ENCODE measurements at places on chromosomes 13 and 19.
A peak's percentile ranks its signal among the peaks of the same experiment; 100 is the strongest.

DNA sequence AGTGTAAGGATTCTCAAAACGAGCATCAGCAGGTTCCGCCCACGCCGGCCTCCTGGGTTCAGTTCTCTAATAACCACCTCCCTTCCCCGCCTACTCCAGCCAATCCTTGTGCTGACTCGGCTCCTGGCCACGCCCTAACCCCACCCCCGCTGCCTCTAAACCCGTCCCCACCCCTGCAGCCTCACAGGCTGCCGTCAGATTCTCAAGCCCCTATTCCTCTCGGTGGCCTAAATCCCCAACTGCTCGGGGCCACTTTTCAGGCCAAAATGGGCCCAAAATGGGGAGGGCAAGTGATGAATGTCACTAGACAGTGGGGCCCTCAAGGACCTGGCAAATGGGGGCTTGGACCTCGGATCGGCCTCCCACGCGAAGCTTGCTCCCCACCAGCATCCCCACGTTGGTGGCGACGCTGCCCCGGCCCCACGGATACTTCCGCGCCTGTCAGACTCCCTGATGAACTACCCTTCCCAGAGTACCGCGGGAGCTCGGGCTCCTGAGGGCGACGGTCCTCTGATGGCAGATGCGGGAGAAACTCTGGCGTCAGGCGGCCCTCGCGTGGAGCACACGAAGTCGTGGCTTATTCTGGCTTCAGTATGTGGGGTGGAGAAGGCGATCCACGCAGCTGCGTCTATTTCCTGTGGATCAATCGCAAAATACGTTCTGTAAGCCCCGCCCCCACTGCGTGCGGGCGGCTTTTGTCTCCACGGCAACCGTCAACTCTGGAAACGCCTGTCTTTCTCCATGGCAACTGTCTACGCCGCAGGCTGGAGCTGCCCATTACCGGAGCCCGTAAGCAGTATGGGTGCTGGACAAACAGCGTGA lies 24.8 kb downstream of the ZNF473 start:
- peak; percentile 66 for DNase-seq

DNA sequence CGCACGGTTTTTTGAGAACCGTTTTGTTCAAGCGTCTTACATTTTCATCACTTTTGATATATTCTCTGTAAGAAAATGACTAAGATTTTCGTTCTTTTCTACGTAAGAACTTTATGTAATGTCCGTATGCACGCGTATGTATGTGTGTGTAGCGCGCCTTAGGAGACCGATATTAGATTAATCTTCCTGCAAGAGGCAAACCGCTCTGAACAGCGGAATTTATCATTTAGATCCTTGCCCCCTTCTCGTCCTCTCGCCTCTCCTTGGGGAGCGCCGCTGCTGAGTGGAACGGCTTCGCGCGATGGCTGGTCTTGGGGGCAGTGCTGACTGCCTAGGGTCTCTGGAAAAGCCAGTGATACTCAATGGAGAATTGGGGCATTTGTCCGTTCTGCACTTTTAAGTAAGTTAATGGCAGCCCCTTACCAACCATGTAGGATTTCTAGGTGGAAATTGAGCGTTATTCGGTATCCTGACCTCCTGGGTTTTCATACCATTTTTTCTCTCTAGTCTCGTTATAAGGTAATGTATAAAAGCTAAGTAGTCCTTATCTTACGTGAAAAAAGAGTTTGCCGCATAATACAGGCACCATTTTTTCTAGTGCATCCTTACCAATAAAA lies 4.7 kb downstream of the MAB21L1 start:
- DNase-seq, result no peak

- DNase-seq, result no peak
These were observed 595.5 kb downstream of the SLITRK1 start for GRCh38 chr13:83286737-83287136.

GRCh38 chr19:39152066-39152465 lies 26.5 kb downstream of the PAK4 start:
- DNase-seq, result no peak

DNA sequence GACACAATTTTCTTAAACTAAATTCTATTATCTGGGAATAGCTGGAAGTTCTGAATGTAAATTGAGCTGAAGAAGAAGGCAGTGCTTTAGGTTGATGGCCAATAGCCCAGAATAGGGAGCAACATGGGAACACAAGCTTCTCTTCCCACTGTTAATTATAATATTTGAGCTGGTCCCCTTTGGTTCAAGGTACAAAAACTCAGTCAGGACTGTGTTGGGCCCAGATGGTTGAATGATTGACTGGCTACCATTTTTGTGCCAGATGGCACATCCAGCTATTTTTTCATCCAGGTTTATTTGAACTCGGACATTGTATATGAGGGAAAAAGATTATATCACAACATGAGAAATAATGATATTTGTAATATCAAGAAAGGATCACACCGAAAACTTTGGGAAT lies 458.9 kb downstream of the SLITRK1 start:
- DNase-seq, result no peak

- DNase-seq, result no peak
These were observed 31.3 kb upstream of the ASF1B start for GRCh38 chr19:14167576-14168138.

DNA sequence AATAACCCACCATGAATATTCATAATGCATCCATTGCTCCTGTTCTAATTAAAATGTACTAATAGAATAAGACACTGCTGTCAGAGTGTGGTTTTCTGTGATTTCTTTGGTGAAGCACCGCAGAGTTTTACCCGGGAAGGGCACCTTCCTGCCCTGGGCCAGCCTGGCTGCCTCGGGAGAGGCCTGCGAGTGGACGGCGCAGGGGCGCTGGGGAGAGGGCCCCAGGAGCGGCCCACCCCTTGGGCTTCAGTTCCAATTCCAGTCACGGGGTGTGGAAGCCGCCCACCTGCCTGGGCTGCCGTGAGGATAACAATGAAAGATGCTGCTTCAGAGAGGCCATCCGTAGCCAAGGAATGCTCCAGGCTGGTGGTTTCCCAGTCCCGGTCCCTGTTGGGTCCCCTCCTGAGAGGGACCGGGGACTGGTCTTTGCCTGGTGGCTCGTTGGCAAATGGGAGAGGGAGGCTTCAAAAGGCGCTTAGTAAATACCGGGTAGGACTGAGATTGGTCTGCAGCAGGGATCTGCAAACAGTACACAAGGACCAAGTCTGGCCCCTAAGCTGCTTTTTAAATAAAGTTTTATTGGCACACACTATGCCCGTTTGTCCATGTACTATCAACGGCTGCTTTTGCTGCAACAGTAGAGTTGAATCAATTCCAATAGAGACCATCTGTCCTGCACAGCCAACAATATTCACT lies 18.0 kb downstream of the TCF3 start:
- DNase-seq, result no peak

- no peak for DNase-seq
These were observed 121.8 kb downstream of the KCTD12 start for GRCh38 chr13:76764429-76764828.

GRCh38 chr19:44856421-44857083 lies 10.5 kb downstream of the NECTIN2 start:
- no peak for DNase-seq

DNA sequence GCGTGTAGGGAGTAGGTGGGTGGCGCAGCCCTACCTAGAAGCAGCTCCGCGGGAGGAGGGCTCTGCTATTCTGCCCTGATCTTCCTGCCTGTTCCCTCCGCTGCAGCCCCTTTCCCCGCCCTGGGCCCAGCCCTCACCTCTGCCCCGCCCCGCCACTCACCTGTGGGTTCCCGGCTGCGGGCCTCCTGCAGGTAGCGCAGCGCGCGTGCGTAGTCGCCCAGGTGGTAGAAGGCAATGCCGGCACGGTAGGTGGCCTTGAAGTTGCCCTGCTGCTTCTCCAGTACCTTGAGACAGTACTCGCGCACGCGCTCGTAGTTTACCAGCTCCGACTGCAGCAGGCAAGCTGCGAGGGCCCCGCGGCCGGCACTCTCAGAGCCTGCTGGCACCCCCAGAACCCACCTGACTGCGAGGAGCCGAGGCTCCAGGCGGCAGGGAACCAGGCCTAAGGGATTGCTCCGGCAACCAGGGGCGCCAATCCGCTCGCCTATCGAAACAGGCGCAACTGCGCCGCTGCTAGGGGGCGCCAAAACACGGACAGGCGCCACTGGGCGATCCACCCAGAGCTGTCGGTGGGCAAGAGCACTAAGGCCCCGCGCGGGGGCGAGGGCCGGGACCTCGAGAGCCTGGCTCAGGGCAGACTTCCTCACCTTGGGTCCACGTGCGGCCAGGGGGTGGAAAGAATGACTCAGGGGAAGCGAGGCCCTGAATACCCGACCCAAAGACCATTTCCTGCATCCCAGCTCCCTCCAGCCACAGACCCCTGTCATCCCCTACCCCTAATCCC lies 965 bp downstream of the TTC9B start:
- DNase-seq, result no peak

DNA sequence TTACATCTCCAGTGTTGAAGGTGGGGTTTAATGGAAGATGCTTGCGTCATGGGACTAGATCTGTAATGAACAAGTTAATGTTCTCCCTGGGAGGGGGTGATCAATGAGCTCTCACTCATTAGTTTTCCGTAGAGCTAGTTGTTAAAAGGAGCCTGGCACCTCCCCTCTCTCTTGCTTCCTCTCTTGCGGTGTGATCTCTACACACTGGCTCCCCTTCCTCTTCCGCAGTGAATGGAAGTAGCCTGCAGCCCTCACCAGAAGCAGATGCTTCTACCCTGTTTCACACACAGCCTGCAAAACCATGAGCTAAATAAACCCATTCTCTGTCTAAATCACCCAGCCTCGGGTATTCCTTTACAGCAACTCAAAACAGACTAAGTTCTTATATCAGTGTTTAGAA lies 318.8 kb downstream of the SLITRK1 start:
- DNase-seq, result no peak

GRCh38 chr19:43504426-43505185 lies at the start of gene PHLDB3:
Gene PHLDB3 (minus strand): TSS chr19:43504746. CDS start chr19:43504118, 628 bp downstream.
- DNase-seq, result no peak

DNA sequence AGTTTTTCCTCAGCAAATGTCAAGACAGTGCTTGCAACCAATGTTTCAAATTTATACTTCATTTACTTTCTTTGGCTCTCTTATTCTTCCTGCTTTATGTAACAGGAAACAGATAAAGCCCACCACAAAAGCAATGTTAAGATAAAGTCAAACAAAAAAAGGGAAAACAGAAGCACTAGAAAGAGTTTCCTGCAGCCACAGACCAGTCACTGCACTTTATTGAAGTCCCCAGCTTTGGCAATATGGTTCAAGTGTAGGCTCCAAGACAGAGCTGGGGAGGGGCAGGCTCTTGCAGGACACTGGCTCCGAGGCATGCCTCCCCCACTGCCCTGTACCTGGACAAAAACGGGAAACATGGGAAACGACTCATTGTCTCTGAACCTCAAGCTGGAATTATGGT lies 15.3 kb upstream of the CDC16 start:
- no peak for DNase-seq

DNA sequence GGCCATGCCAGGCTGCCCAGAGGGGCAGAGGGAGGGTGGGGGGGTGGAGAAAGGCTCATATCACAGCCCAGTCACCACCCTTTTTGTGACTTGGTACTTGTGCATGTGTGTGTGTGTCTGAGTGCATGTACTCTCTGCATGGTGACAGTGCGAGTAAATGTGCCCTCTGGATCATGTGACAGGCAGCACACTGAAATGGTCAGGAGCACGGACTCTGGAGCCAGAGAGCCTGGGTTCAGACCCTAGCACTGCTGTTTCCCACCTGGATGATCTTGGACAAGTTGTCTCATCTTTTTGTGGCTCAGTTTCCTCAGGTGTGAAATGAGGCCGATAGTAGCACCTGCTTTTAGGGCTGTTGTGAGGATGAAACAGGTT lies 2.0 kb downstream of the CIC start:
- DNase-seq, result no peak

- no peak for DNase-seq
These were observed 3.2 kb upstream of the SIX5 start for GRCh38 chr19:45772130-45772840.

DNA sequence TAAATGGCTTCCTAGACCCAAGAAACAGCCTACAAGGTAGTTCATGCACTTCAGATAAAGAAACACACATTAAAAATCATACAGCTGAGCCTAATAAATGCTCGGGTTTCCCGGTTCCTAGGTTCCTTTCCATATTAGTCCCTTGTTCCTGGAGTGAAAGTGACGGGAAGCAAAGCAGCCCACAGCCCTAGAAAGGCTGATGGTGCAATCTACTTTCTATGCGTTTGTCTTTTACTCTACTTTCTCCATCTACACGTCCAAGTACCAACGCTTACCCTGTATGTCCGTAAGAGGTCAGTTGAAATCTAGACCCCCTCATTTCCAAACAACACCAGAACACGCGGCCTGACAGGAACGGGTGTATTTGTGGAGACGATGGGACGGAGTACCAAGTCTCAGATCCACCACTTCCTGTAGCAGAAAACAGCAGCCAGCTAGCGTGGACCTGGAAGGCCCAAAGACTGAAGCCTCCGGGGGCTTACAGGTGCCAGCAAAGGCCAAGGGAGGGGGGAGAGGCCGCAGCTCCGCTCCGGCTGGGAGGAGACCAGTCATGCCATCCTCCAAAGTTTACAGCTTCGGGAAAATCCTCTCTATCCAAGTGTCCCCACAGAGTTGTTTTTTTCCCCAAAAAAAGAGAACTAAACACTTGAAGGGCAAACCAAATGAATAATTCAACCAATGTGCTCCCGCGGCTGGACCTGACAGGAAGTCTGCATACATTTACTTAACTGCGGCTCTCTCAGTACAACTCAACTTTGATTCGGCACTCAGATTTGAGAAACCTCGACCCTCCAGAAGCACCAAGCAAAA lies 34.1 kb downstream of the STK24 start:
- no peak for DNase-seq

DNA sequence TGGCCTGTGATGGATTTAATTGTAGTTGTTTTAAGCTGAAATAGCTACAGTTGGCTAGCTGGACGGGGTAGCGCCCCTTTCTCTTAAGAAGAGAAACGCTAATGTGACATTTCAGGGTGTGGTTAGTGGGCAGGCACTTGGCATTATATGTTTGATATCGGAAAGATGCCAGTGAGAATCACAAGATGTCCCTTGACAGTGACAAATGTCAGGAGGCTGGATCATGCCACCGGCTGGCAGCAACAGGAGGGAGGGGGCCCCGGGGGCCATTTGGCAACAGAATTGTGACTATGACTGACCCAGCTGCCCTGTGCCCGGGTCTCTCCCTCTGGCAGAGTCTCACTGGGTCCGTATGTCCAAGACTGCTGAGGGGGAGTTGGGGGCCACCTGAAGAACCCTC lies 4.7 kb downstream of the DCAF15 start:
- DNase-seq, result no peak

- DNase-seq, result no peak
These were observed 45.6 kb upstream of the ALOX5AP start for GRCh38 chr13:30689752-30690151.

GRCh38 chr19:32675720-32676185 lies at the start of gene RGS9BP:
Gene RGS9BP (plus strand): TSS chr19:32675848. CDS start chr19:32676264, 416 bp downstream.
- DNase-seq, result peak; percentile 57

DNA sequence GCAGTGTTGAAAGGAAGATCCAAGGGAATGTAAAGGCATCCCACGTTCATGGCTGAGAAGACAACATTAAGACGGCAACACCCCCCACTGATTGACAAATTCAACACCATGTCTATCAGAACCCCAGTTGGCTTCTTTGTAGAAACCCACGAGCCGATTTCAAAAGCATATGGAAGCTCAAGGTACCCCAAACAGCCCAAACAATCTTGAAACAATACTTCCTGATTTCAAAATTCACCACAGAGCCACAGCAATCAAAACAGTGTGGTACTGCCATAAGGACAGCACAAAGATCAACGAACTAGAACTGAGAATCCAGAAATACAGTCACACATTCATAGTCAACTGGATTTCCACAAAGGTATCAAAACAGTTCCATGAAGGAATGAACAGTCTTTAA lies 6.2 kb downstream of the MIER2 start:
- DNase-seq, result no peak

- DNase-seq, result no peak
These were observed 195.7 kb downstream of the SPRY2 start for GRCh38 chr13:80145171-80145690.

- no peak for DNase-seq
These were observed 11.9 kb upstream of the SLC10A2 start for GRCh38 chr13:103078158-103078557.

Measured in activated T-cell treated with anti-CD3 and anti-CD28 coated beads for 48 hours (primary cell).